ENCODE measurements at places on chromosomes 5 and 9.

GRCh38 chr5:36523450-36523849, 83.0 kb upstream of the SLC1A3 start:
- no peak for DNase-seq

DNA sequence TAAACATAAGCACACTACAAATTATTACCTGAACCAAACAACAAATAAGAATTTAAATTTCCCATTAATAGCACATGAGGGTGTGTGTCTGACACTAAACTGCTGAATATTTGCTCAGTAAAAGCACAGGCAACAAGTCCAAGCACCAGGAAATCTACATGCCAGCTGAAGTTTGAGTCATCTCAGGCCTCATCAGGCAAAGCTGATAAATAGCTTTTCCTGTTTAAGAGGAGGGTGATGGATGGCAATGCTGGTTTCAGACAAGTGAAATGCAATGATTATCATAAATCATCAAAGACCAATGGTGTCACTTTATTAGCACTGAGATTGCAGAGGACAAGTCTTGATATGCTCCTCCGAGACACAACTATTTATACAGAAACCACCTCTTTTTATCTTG, 1668.0 kb upstream of the C9orf72 start:
- DNase-seq, result no peak

DNA sequence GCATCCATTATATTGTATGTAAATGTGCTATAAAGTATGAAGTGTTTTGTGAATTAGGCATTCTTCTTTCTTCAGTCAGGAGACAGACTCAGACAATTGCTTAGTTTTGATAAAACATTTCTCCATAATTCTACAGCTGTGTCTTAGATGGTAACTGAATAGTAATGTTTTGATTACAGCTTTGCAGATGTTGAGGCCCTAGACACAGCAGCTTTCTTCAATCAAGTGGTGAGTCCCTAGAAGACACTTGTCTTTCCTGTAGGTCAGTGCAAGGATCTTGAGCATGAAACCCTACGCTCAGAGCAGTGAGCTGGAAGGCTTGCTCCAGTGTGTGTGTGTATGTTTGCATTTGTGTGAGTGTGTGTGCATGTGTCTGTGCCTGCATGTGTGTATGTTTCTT, 46.8 kb upstream of the CD180 start:
- DNase-seq, result no peak

GRCh38 chr5:126508962-126509279, 85.7 kb downstream of the GRAMD2B start:
- DNase-seq, result no peak

DNA sequence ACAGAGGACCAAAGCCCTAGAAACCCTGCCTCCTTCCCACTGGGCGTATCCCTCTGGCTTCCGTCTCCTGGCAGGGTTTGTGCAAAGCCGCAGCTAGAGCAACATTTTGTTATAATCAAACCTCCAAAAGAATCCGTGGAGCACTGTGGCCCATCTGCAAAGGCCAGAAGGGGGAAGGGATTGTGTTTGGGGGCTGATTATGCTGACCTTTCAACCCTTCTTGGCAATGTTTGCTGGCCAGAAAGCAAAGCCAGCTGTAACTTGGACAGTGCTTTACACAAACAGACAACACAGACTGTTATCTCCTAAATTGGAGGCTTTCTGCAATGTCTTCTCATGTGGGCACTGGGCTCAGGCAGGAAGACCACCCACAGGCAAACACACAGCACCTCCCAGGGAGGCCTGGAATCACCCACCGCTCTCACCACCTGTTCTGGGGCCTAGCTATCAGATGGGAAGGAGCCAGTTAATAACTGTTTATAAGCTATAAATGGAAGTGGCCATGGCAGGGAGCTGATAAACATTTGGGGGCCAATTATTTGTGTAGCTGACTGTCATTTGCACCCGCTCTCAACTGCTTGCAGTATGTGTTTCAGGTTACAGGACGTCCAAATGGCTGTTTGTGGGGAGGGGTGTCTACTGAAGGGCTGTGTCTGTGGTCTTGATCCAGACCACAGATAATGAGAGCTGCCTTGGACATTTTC, 121.6 kb upstream of the ERCC6L2 start:
- no peak for DNase-seq
